ENCODE measurements at places on chromosomes 3 and 15. TPM values are rescaled to one million over a fixed set of nuclear protein-coding genes. Genes with fewer than 3 reads are reported as not detected.

The CDC25A gene
- 0.52 TPM for total RNA-seq

DNA sequence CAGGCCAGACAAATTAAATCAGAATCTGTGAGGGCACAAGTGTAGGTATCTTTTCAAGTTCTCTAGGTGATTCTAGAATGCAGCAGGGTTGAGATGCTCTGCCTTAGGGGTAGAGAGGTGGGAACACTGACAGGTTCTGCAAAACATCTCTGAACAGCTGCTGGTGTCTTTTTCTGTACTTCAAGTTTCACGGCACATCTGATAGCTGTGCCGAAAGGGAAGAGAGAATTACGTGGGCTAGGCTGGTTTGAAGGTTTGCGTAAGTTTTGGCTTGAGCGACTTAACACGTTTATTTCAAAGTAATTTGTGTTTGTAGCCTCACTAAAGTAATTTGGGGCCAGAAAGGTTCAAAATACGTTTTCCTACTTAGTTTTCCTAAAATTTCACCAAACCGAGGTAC lies 22.5 kb downstream of the PXK start:
- DNase-seq, result no peak

- no peak for DNase-seq
Observed at GRCh38 chr15:51735228-51736010, 2.0 kb downstream of the LYSMD2 start.

DNA sequence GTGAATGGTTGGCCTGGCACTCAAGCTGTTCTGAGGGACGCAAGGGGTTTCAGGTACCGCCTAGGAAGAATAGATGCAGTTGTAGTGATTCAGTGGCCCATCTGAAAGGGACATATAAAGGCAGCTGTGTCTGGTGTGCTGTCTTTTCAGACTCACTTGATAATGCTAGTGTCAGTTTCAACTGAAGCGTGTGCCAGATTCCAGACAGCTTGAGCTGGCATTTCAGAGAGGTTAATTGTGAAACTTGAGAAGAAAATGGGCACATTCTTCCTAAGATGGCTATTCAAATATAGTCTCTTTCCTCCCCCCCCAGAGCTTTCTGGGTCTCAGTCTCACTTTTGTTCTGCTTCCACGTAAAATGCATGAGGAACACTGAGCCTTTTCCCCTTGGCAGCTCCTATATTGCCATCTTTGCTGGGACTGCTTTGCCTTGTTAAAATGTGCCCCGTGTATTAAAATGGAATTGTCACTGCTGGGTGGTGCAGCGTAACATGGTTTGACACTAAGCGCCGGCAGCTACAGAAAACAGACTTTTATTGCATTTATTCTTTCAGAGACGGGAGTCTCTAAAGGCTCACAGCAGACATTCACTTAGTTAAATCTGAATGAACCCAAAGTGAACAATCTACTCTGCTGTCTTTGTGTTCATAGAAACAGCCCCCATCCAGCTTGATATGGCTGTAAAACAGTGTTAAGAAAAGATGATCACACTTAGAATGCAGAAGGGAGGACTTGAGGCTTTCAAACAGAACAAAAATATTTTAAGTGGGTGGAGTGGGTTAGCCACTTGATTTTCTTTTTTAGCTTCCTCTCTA lies 478.7 kb downstream of the RBMS3 start:
- no peak for DNase-seq

The MRPS11 gene
- 24.9 TPM for total RNA-seq

DNA sequence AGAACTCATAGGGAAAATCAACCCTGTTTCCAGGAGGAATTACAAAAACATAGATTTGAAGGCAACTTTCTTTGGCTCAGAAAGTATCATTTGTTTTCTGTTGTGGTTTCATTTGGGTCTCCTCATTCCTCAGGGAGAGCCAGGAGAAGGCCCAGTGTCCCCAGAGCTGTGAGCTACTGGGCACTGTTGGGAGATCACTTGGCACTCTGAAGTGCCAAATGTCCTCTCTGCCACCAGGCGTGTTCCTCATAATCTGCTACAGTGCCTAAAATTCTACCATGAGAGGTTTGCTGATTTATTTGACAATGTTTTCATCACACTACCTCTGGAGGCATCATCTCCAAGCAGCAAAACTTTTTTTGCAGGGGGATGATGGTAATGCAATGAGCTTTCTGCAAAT lies 17.4 kb upstream of the TNFAIP8L3 start:
- DNase-seq, result no peak

DNA sequence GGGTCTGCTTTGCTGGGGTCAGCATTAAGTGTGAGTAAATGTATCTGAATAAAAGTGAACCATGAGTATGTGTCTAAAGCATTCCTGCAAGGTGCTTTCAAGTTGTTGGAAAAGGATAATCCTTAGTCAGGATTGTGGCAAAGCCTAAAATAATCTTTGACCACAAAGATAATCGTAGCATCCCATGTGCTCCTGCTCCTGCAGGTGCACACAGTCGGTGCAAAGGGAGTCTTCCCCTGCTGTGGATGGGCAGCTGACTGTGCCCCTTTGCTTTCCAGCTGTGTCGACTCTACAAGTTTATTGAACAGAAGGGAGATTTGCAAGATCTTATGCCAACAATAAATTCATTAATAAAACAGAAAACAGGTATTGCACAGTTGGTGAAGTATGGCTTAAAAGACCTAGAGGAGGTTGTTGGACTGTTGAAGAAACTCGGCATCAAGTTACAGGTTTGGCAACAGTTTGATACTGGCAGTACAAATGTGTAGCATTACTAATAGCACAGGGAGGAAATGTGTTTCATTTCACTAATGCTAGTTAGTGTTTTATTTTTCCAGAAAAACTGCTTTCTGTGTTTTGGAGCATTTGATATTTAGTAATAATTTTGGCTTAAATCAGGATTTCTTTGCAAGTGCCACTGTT lies 22.6 kb downstream of the SRP14 start:
- DNase-seq, result no peak

The IL17RC gene
- 25.6 TPM for total RNA-seq

- DNase-seq, result no peak
Observed at GRCh38 chr3:138230525-138230924, 43.4 kb downstream of the ARMC8 start.

DNA sequence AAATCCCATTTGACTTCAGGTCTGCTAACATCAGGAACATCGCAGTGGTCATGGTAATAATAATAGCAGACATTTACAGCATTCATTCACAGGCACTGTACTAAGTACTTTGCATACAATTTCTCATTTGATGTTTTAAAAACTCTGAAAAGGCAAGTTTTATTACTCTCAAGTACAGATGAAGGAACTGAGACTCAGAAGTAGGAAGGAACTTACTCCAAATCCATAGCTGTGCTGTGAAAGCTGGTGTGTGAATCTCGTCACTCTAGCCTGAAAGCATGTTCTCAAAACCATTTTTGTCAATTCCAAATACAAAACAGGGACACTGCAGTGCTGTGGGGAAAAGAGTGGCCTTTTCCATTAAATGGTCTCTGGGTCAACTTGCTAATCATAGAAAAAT lies 179.9 kb downstream of the FAM43A start:
- no peak for DNase-seq

The TWF2 gene
- total RNA-seq, result 52.2 TPM

The IMPG2 gene
- 0.63 TPM for total RNA-seq

DNA sequence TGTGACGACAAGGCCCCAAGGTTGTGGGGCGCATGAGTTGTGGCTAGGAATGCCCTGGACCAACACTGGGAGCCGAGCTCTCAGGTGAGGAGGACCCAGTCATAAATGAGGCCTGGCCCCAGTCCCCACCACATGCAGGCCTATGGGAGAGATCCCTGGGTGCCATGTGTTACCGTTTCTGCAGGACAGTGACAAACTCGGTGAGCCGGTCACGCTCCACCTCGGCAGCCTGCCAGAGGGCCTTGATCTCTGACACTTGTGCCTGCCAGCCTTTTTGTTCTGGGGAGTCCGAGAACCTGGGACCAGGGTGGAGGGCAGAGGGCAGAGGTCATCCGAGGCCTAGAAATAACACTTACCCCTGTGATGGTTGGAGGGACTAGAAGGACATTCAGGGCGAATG lies 27.7 kb upstream of the HHATL start:
- no peak for DNase-seq

The CLDN1 gene
- total RNA-seq, result 4.5 TPM

The CIB2 gene
- total RNA-seq, result 6.9 TPM

GRCh38 chr3:76361010-76361409 lies 575.7 kb upstream of the ZNF717 start:
- DNase-seq, result no peak

DNA sequence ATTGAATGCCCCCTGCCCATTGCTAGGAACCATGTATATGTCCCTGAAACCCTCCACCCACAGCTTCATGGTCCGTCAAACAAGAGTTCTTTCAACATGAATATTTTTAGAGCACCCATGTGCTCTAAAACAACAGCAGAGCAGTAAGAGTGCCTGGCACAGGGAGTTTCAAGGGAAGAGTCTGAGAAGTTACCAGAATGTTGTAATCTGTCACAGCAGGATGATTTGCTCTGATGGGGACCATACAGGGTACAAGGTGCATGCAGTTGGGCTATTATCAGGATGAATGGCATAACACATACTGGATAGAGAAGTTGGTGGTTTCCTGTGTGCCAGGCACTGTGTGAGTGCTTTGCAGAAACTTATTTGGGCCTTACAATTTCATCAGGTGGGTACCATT lies 27.8 kb upstream of the FLNB start:
- DNase-seq, result no peak

- DNase-seq, result no peak
Observed at GRCh38 chr3:139095803-139096466, 51.2 kb upstream of the PRR23C start.

DNA sequence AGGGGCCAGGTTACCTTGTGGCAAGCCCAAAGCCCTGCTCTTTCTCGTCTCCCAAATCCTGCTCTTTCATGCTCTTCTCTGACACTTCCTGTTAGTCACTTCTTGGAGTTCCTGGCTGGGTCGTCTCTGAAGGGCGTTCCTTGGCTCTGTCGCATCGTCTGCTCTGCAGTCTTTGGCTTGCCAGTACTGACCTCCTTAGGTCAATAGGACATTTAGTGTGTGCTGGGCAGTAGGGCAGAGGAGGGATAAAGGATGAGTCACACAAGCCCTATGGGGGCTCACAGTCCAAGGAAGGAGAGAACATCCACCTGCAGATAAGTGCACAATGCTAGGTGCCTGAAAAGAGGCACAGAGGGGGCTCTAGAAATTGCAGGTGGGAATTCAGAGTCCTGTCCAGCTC lies 87.5 kb downstream of the FAM43A start:
- no peak for DNase-seq

The OXTR gene
- 2.3 TPM for total RNA-seq

DNA sequence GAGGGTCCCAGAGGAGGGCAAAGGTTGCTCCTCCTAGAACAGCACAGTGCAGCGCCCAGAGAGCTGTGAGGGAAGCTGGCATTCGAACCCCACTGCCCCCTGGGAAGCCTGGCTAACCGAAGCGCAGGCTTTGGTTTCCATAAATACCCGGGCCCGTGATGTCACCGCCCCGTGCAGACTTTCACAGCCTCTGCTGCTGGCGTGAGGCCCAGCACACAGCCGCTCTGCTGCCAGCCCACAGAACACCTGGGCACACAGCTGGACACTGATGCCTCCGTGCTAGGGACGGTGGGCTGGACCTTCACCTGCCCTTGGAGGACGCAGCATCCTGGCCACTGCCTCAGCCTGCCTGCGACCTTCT lies 1.0 kb downstream of the IQSEC1 start:
- DNase-seq, result peak; percentile 70

- DNase-seq, result no peak
Observed at GRCh38 chr3:155727836-155728235, 17.0 kb downstream of the PLCH1 start.

The CCRL2 gene
- total RNA-seq, result 3.1 TPM

The MITF gene
- 30.5 TPM for total RNA-seq

The ISLR gene
- 102 TPM for total RNA-seq

DNA sequence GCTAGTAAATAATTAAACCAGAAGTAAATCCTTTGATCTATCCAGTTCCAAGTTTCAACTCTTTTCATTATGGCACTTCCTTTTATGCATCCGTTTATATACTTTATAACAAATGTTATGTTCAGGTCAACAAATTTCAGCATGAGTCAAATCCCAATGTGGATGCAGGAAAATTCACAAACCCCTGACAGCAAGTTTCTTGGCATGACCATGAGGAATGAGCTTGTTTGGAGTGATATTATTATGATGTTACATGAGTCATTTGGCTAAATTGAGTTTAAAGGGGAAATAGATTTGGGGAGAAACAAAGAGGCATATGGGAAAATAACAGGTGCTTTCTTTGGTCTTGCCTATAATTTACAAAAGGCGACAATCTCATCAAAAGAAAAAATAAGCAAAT lies 32.1 kb upstream of the KCNMB2 start:
- no peak for DNase-seq

GRCh38 chr3:156707588-156707987 lies 33.2 kb downstream of the TIPARP start:
- DNase-seq, result no peak

The NUDT16 gene
- total RNA-seq, result 23.1 TPM

DNA sequence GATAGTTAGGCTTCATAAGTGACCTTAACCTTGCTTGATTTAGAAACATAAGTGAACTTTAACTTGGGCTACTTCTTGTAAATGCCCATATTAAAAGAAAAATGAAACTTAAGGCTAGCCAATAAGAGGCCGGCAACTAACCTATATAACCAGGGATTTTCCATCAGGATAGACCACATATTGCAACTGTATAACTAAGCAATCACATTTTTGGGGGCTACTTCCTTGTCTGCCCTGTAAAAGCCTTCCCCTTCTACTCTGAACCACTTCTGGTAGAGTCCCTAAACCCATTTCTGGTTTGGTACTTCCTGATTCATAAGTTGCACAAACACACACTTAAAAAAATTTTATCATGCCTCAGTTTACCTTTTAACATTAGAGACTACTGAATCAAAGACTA lies 150.9 kb upstream of the UBE2E2 start:
- DNase-seq, result no peak

DNA sequence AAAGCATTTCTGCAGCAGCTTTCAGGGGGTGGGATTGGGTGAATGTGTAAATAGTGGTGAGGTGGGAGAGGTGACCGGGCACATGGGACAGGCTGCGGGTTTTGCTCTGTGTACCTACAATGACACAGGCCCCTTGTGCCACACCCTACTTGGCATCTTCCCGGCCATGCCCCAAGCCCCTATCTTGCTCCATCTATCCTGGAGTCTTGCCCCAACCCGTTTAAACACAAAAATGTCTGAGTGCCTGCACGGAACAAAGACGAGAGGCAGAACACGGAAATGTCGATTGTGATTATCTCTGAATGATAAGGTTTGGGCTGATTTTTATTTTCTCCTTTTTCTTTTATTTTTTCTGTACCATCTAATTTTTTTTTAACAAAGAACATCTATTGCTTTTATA lies 46.0 kb upstream of the SLC6A1 start:
- peak; percentile 24 for DNase-seq

GRCh38 chr3:158732856-158733200 lies 571 bp upstream of the RARRES1 start:
- no peak for DNase-seq

The C2CD4A gene
- 0.19 TPM for total RNA-seq

The OSTN gene
- total RNA-seq, result 2.0 TPM

Measured in aorta (tissue), 5 donors.